ENCODE measurements at places on chromosomes 12 and 14.
A peak's percentile ranks its signal among the peaks of the same experiment; 100 is the strongest.

- no peak for DNase-seq
Observed at GRCh38 chr12:119241049-119241448, 62.3 kb downstream of the HSPB8 start.

GRCh38 chr12:6934110-6934509, 6.4 kb downstream of the ATN1 start:
- no peak for DNase-seq

GRCh38 chr14:26403760-26404159, 194.1 kb downstream of the NOVA1 start:
- DNase-seq: no peak

DNA sequence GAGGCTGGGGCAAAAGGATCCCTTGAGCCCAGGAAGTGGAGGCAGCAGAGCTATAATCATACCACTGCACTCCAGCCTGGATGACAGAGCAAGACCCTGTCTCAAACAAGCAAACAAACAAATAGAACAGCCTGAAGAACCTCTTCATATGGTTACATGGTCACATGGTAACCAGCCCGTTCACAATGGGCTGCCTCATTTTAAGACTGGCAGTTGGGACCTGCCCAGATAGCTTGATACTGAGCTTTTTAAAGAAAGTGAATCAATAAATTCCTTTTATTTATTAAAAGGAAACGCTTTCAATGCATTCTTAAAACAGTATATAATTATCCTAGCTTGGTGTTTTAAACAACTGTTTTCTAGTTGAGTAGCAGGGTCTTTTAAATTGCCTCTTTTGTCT, 10.5 kb downstream of the MLXIP start:
- DNase-seq: no peak

GRCh38 chr14:88848571-88848970, 24.1 kb downstream of the TTC8 start:
- no peak for DNase-seq

DNA sequence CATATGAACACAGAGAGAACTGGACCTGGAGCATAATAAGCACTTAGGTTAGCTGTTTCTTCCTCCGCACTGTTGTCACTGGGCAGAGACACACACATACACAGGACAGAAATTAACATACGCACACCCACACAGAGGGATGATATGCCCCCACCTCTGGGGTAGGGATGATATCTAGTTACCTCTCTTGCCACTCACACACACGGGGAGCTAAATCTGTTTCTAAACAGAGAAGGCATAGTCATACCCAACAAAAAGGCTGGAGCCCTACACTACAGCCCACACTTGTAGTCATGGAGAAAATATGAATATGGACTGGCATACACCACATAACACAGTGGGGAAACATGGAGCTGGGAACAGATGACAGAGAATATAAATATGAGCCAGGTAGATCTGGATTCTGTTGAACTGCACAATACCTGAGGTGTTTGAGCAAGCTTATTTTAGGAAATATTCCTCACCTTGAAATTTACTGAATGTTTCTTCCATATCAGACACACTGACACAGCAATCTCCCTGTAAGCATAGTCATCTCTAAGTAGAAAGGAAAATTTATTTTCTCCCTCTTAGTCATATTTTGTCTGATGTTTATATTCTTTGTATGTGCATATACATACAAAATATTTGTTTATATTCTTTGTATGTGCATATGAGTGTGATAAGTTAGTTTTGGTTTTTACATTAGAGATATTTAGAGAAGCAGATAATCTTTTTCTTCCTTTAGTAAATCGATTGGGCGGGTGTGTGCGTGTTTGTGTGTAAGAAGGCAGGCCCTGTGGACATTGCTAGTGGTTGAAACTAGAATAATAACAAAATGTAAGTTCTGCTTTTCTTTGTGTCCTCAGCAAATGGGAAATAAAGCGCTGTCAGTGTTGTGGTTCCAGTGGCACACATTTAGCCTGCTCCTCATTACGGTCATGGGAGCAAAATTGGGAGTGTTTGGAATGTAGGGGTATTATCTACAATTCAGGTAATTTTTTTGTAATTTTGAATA, 20.9 kb upstream of the SCFD1 start:
- DNase-seq: no peak

GRCh38 chr12:124422570-124423523, 128.0 kb downstream of the RFLNA start:
- DNase-seq: no peak

GRCh38 chr14:100804558-100805309, 21.2 kb upstream of the MEG3 start:
- no peak for DNase-seq

- DNase-seq: peak; percentile 40
Observed at GRCh38 chr14:63770187-63770807, 42.4 kb upstream of the SGPP1 start.

All from NB4 (cell line).